ENCODE measurements at places on chromosomes 2 and 18.

GRCh38 chr2:85661139-85661858 lies 6.7 kb downstream of the SFTPB start:
- DNase-seq = no peak

DNA sequence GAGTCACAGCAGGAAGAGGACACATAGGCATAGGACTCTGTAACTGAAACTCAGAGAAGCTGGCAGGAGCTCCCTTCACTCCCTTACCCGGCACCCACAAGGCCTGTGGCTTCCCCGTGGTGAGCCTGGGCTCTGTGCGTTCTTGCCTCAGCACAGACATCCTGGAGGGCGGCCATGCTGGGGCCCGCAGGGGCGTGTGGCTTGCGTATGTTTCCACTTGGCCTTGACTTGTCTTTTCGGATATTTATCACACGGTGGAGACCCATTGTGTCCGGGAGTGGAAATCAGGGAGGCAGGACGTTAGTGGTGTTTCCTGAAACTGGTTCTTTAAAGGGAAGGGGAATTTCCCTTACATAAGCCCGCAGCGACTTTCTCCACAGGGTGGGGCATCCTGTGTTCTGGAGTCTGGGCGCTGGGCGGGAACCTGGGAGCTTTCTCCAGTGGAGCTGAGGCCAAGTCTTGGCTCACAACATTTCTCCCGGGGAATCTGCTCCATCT lies 49.9 kb upstream of the EML6 start:
- DNase-seq = no peak

GRCh38 chr2:127820080-127820668 lies 9.2 kb upstream of the WDR33 start:
- DNase-seq = no peak

DNA sequence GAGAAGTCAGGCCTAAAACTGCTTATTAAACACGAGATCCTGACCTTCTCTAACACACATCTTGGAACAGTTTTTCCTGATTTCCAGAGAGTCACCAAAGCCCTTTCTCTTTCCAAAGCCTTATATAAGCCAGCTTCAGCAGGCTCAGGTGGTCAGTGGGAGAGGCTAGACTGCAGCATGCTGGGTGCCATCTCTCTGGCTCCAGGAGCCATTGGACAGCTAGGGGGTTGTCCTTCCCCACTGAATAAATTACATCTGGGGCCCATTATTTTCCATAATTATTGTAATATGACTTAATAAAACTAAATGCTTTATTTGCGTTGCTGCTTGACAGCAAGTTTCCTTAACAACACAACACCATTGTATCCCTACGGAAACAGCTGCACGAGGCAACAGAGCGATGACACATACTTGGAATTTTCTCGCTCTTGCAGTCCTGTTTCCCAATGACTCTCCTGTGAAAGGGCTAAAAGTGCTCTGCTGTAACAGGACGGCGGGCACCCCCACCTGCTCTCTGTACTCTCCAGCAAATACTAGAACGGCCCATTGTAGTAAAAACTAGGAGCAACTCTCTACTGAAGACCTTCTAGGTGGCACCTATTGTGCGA lies 160.6 kb downstream of the RNF144A start:
- no peak for DNase-seq

Data from esophagus squamous epithelium (tissue), 5 donors.